ENCODE measurements at places on chromosomes 2 and 18.

- no peak for DNase-seq
Measured at GRCh38 chr2:185391543-185391942, 347.1 kb upstream of the FSIP2 start.

- no peak for DNase-seq
Measured at GRCh38 chr2:46899053-46899452, 16.6 kb downstream of the MCFD2 start.

GRCh38 chr18:10030816-10031541, 117.2 kb downstream of the VAPA start:
- DNase-seq, result peak; percentile 62

DNA sequence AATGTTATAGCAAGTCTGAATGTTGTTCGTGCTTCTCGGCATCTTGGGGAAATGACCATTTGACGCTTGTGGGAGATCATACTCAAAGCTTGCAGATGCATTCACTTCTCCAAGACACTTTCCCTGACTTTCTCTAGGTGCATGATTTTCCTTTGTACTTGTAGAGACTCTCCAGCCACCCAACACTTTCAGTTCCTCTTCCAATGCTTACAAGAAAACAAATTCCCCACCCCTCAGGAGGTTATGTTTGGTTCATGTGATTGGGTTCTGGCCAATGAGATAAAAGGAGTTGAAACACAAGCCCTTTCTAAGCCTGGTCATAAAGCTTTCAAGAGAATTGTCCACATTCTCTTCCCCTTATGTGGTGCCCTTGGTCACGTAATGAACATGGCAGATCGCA, 156.3 kb downstream of the EPHA4 start:
- no peak for DNase-seq

- no peak for DNase-seq
Measured at GRCh38 chr2:56133931-56134629, 49.7 kb upstream of the CCDC85A start.

- no peak for DNase-seq
Measured at GRCh38 chr2:71008342-71008741, 13.7 kb upstream of the TEX261 start.

GRCh38 chr2:17688600-17688999, 65.0 kb downstream of the SMC6 start:
- DNase-seq, result no peak

- DNase-seq, result no peak
Measured at GRCh38 chr2:56613920-56614319, 430.1 kb downstream of the CCDC85A start.

GRCh38 chr2:71546777-71547281, 93.5 kb downstream of the DYSF start:
- no peak for DNase-seq

DNA sequence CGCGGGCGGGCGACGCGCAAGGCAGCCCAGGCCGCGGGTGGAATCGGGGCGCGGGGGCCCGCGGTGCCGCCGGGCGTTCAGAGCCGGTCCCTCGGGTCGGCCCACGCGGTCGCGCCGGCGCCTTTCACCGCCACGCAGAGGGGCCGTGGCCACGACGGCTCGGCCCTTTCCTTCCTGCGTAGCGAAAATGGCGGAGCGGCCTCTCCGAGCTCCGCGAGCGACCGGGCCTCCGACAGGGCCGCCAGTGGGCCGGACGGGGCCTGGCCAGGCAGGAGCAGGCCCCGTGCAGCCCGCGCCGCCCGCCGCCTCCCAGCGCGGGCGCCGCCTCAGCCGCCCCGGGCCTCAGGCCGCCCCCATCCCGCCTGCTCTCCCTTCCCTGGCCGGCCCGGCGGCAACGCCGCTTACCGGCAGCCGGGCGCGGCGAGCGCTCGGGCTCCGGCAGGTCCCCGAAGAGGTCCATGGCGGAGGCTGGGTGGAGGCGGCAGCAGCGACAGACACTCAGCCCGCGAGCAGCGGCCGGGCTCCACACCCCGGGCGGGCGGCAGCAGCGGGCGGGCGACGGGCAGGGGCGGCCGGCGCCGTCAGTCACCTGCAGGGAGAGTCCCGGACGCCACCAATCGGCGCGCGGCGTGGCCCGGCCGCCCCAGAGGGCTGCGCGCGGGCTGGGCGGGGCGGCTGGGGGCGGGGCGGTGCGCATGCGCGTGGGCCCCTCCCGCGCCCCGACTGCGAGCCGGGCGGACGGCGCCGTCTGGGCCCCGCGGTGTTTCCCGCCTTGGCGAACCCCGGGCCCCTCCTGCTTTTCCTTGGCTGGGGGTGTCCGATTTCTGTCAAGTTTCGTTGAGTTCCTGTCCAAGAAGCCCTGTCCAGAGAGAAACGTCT, at the start of gene ILKAP:
TSS of gene ILKAP (minus strand) at position 602 of the 879 bp plus-strand sequence. CDS start at position 460, 142 bp downstream.
- peak; percentile 43 for DNase-seq

DNA sequence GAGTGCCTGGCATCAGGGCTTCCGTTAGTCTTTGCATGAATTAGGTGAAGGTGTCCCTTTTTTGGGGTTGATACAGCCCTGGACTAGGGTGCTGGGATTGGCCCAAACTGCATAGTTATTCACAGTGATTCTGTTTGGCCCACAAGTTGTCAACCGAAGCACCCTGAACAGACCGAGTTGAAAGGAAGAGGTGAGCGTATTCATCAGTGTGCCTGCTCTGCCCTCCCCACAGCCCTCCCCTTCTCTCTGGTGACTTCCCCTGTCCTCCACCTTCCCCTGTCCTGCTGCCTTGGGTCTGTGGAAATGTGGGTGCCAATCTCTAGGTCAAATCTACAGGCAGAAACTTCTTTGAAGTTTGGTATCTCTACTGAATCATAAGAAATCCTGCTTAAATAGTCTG, 330.5 kb downstream of the DYSF start:
- DNase-seq, result no peak

DNA sequence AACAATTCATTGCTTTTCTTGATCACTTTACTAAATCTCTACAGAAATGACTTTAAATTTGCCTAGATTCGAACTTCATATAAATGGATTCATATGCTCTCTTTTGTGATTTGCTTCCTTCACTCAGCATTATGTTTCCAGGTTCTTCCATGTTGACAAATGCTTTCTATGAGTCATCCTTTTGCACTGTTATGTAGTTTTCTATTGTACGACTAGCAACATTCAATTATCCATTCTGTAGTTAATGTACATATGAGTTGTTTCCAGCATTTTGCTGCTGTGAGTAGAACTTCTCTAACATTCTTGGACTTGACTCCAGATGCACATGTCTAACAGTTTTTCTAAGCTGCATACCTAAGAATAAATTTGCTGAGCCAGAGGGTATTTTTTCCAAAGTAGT, 66.5 kb upstream of the NEUROD1 start:
- no peak for DNase-seq

GRCh38 chr18:55236150-55236931, 277.1 kb upstream of the CCDC68 start:
- DNase-seq, result no peak

DNA sequence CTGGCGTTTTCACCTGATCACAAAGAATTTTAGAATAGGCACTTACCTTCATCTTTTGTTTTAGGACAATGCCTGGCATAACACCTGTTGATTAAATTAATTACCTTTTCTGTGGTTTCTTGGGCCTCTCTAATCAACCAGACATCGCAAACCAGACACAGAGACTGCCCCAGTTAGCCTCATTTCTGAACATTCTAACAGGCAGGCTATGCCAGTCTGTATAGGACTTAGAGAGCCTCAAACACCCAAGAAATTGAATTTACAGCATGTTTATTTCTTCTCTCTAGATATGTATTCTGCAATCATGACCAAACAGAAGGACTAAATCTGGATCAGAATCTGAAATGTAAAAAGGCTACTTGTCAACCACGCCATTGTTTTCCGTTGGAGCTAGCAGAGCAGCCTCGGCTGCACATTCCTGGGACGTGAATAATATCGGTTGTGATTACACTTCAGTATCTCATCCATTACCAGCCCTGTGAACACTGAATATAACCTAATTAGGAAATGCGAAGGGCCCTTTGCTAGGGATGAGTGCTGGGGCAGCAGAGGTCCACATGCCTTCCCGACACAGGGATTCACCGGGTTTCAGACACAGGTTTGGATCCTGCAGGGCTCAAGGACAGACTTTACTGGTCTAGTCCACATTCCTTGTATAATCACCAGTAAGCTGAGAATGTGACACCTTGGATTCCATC, 17.5 kb upstream of the CDC42EP3 start:
- no peak for DNase-seq

DNA sequence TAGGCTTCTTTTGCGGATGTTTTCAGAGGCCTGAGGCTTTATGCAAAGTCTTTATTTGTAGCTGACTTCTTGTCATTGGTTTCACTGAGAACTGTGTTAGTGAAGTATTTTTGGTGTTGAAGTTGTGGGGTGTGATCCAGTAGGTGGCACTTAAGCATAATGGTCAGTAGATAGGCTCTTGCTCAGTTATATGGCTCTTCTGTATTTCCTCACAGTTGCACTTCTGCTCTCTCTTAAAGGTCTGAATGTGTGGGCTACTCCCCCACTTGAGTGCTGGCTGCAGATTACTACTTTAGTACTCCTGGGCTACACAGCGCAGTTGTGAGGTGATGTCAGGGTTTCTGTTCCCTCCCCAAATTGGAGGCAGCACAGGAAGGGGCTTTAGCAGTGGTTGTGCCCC, 133.8 kb upstream of the SCN7A start:
- DNase-seq, result no peak

GRCh38 chr18:37348729-37349128, 216.9 kb downstream of the CELF4 start:
- DNase-seq, result no peak

GRCh38 chr2:112733456-112733855, 12.6 kb downstream of the NT5DC4 start:
- no peak for DNase-seq

DNA sequence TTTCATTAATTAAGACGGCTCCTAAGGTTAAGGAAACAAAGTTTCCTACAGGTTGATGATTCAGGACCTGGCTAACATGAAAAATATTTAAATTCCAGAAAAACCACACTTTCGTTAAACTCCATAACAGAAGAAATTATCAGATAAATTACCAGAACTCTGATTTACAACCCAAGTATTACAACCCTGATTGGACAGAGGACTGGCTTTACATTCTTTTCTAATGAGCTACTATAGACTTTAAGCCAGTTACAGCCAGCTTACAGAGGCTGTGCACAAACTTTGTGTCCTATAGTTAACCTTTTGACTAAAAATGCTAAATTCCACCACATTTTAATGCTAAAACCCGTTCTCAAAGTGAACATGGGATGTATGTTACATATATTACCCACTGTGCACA, 458.6 kb downstream of the KCNJ3 start:
- DNase-seq, result no peak

DNA sequence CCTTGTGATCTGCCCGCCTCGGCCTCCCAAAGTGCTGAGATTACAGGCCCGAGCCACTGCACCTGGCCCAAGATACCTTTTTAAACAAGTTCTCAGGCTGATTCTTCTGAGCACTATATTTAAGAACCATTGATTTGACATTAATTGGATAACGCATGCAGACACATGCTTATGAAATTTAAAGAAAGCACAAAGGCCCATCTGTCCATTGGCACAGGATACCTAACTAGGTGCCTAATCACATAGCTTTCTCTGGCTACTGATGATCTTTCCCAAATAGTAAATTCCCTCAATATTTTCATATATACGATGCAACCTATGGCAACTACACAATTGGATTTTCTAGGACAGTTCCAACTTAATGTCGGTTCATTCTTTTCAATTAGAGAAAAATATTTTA, 62.5 kb upstream of the STAM2 start:
- no peak for DNase-seq

DNA sequence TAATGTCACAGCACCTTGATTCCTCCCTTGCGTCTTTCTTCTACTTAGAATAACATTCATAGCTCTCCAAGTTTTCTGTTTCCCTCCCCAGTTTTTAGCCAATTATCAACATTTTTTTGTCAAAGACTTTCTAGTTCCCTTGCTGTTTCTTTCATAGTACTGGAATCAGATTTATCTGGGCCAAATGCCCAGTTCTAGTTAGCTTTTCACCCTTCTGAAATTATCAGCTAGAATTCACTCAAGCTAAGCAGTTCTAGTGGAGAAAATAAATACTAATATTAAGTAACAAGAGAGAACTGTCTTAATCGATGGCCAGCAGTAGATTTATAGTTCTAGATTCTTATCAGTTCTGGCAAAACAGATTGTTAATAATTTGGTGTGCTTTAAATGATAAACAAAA, 36.2 kb downstream of the EFEMP1 start:
- no peak for DNase-seq

DNA sequence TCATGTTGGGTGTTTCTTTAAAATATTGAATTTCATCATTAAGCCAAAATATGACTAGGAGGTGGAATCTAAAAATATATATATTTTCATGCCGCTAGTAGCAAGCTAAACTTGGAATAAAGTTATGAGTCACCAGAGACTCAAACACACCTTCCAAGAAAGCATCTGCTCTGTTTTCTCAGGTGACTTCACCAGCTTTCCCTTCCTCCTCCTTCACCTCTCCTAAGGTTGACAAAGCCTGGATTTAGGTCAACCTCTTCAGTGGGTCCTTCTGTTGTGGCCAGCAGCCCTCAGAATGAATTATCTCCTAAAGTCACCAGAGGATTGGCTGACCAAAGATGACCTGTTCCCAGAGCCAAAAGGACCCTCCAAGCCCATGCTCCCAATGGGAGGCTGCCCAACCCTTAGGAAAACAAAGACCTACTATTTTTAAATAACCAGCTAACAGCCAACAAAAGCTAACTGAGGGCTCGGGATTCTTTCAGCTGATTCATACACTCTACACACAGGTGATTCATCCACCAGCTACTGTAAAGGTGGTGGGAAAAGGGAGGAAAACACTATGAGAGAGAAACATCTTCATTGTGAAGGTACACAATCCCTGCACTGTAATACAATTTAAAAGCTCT, 113.9 kb downstream of the MYO5B start:
- no peak for DNase-seq

GRCh38 chr18:59657012-59657411, 40.2 kb downstream of the CCBE1 start:
- no peak for DNase-seq

- DNase-seq, result no peak
Measured at GRCh38 chr2:191435141-191435540, 189.9 kb downstream of the MYO1B start.

GRCh38 chr18:73824671-73825070, 323.0 kb downstream of the FBXO15 start:
- no peak for DNase-seq

GRCh38 chr2:2291500-2292260, 39.4 kb downstream of the MYT1L start:
- DNase-seq, result no peak

DNA sequence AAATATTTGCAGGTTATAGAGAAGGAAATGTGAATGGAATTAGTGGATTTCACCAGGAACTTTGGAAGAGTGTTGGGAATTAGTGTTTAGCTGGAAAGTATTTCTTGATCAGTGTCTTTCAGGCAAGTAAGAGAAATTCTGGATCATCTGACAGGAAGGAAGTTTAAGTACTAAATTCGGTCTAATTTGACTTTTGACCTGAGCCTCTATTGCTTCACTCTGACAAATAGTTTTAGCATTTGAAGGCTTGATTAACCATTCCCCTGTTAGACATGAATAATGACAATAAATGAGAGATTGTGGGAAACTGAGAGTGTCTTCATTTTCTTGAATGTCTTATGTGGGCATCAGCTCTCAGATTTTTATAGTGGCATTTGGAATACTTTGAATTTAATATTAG, 16.0 kb downstream of the CCNT2 start:
- DNase-seq, result no peak

- DNase-seq, result no peak
Measured at GRCh38 chr2:19649142-19649541, 252.6 kb downstream of the TTC32 start.

- peak; percentile 38 for DNase-seq
Measured at GRCh38 chr2:45339253-45339652, 271.8 kb downstream of the SRBD1 start.

GRCh38 chr2:215793747-215794595, 219.4 kb downstream of the MREG start:
- peak; percentile 15 for DNase-seq

All from ascending aorta (tissue), 2 donors.